ENCODE measurements at places on chromosomes 3 and 15.

DNA sequence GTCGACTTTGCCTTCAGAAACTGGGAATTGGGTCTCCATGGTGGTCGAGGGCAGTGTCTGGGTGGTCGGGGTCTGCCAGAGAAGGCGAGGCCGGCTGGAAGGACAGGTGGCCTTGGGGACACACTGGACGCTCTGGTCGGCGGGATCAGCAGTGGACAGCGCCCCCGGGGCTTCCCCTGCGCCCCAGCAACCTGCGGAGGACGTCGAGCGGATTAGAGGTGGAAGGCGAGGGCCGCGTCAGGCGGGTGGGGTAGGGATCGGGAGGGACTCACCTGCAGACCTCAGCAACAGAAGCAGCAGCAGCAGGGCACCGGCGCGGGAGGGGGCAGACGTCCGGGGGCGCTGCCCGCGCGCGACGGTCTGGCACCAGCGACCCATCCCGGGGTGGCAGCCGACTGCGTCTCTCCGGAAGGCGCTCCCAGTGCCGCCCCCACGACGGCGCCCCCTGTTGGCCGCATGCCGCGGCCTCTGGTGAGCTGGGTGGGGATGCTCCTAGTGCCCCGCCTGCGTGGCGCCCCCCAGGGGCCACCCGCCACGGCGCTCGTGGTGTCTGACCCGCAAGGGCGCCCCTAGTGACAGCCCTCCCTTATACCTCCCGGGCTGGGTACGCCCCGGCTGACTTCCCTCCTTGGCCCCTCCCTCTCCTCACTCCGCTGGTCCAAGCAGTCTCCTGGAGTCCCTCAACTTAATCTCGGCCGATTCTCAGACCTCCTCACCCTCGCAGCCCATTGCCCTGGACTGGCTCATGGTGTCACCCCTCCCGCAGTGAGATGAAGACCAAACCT, at the start of gene PRSS50:
TSS of gene PRSS50 (minus strand) at position 423 of the 785 bp plus-strand sequence. CDS start at position 378, 45 bp downstream.
- no peak for DNase-seq

- no peak for DNase-seq
Measured at GRCh38 chr3:108017587-108017986, 73.2 kb downstream of the CD47 start.

GRCh38 chr3:195907934-195908693, at the start of gene TNK2:
TSS of gene TNK2 (minus strand) at chr3:195908551. CDS start at chr3:195888588, 19,963 bp downstream.
- no peak for DNase-seq

DNA sequence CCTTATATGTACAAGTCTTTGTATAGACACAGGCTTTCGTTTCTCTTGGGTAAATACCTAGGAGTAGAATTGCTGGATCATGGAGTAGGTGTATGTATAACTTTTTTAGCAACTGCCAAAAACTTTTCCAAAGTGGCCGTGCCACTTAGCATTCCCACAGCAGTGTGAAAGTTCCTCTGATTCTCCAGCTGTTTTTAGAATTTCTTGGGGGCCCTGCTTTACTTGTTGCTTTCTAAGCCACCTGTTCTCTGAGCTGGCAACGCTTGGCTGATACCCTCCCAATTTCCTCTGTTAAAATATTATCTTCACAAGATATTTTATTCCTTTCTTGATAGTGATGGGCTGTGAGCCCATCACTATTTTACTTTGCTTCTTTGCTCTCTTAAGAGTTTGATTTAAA, 19.2 kb downstream of the LIMD1 start:
- no peak for DNase-seq

- peak; percentile 36 for DNase-seq
Measured at GRCh38 chr15:84081391-84082168, 154.0 kb upstream of the GOLGA6L4 start.

- no peak for DNase-seq
Measured at GRCh38 chr3:149145974-149146373, 16.5 kb downstream of the HPS3 start.

DNA sequence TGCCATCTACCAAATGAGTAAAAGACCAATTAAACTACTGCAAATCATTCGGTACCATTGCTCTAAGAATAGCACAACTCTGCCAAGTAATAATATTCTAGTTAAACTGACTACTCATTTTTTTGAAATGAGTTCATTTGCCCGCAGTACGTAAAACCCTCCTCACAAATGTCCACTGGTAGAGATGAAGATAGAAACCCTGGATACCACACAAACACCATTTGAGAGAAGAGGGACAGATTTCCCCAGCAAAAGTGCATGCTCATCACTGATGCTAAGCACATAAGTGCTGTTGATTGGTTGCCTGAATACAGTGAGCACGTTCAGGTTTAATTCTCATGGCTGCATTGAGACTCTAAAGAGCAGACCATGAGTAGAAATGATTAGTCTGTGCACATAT, 34.6 kb upstream of the SEMA6D start:
- DNase-seq, result no peak

GRCh38 chr3:197028728-197029510, 698 bp downstream of the MELTF start:
- no peak for DNase-seq

GRCh38 chr3:20692675-20693074, 506.7 kb upstream of the SGO1 start:
- DNase-seq, result no peak

DNA sequence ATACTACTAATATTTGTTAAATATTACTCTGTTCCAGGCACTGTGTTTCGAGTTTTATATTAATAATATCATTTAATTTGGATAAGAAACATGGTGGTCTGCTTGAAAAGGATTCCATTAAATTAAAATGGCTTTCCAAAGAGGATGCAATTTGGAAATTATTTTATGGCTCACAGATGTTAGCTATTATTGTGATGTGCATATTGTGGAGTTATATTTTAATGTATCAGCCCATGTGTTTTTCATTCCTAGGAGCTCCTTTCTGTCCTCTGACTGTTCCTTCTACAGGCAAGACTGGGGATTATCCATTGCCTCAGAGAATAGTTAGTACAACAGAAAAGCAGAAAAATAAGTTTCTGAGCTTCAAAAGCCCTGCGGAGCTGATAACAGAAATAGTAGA, 376.7 kb upstream of the PDZRN3 start:
- peak; percentile 37 for DNase-seq

DNA sequence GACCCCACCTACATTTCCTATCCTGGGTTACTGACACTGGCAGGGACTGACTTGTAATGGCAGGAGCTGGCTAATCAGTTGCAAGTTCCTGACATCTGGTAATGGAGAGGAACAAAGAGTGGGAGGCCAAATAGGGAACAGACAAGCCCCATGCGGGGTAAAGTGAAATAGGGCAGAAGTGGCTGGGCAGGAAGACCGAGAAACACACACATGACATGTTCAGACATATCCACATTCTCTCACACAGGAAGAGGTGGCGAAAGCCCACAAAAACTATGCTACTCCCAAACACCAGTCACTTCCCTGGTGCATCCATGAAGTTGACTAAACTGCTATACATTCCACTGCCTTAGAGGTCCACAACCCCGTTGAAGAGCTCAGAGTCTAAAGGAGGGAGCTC, 394.1 kb upstream of the TBL1XR1 start:
- peak; percentile 53 for DNase-seq

Data from fibroblast of skin of scalp (primary cell).